ENCODE measurements at places on chromosomes 1 and 21.

- DNase-seq: no peak
Observed at GRCh38 chr1:243763806-243764205, 86.2 kb downstream of the AKT3 start.

- no peak for DNase-seq
Observed at GRCh38 chr1:218970397-218970990, 203.2 kb upstream of the LYPLAL1 start.

DNA sequence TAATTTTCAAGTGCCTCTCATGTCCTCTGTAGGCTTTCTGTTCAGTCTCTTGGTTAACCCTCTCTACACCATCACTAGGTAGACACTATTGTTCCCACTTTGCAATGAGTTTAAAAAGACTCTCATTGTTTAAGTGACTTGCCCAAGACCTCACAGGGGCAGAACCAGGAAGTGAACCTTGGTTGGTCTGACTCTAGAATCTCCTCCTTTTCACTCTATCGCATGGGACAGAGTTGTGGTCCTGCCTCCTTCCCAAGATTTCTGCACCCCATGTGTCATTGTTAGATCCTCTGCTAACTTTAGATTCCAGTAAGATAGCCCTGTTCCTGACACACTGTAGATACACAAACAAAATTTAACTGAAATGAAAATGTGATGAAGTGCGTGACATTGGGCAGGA is 481.7 kb upstream of the USP24 start:
- no peak for DNase-seq

DNA sequence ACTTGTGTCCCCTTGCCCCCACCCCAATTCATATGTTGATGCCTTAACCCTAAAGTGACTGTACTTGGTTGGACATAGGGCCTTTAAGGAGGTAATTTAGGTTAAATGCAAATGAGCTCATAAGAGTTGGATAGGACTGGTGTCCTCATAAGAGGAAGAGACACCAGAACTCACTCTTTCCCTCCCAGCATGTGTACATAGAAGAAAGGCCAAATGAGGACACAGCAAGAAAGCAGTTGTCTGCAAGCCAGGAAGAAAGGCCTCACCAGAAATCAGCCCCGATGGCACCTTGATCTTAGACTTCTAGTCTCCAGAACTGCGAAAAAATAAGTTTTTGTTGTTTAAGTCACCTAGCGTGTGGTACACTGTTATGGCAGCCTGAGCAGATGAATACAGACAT is 45.5 kb downstream of the RAB3GAP2 start:
- DNase-seq: no peak

GRCh38 chr1:67044631-67045270 is 9.2 kb downstream of the SLC35D1 start:
- DNase-seq: no peak

GRCh38 chr1:173193639-173194038 is 13.5 kb downstream of the TNFSF4 start:
- no peak for DNase-seq
